Jurkat, Clone E6-1 (cell line): ENCODE measurements at places on chromosomes 4 and X.

DNA sequence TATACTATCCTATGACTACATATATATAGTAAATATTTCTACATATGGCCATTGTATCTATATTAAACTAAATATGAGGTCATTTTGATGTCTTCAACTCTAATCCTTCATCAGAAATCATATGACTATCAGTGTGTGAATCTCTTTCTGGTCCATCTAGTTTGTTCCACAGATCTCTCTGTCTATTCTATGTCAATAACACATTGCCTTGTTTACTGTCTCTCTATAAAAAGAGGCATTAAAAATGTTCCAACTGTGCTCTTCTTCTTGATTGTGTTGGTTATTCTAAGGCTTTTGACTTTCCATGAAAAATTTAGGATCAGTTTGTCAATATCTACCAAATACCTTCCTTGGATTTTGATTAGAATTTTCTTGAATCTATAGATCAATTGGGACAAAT, 338.3 kb upstream of the FSTL5 start:
- no peak for DNase-seq

- DNase-seq, result no peak
Observed at GRCh38 chrX:9471571-9471985, 6.7 kb downstream of the TBL1X start.

GRCh38 chr4:123060039-123060770, 137.8 kb upstream of the NUDT6 start:
- DNase-seq, result no peak

DNA sequence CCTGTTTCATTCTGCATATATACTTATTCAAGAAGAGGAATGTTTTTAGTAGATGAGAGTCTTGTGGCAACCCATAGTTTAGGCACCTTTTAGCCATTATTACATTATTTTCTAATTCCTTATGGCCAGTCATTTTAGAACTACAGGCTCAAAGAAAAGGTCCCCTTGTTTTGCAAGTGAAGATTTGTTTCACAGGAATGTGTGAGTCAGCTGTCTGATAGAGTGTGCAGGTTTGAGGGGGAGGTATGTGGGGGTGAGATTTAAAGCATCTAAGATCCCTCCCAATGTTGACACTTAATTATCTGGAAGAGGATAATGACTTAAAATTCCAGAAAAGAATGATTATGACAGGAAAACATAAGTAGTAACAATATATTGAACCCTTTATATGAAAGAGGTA, 495.6 kb downstream of the KCNIP4 start:
- no peak for DNase-seq

DNA sequence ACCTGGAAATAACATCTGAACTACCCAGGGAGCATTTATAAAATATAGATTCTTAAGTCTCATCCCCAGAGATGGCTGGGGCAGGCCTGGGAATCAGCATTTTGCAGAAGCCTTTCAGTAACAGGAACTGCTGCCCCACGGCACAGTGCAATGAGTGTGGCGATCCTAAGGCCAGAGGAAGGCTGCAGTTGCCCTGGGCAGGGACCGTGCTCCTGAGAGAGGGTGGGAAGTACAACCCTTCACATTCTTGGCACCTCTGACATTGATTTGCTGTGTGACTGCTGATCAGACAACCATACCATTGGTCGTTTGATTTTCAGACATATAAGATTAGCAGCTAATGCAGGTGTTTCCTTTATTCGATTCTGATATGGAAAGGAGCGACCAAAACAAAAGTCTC, 233.6 kb downstream of the STIM2 start:
- no peak for DNase-seq

GRCh38 chr4:150219841-150220240, 141.6 kb downstream of the DCLK2 start:
- DNase-seq, result no peak

DNA sequence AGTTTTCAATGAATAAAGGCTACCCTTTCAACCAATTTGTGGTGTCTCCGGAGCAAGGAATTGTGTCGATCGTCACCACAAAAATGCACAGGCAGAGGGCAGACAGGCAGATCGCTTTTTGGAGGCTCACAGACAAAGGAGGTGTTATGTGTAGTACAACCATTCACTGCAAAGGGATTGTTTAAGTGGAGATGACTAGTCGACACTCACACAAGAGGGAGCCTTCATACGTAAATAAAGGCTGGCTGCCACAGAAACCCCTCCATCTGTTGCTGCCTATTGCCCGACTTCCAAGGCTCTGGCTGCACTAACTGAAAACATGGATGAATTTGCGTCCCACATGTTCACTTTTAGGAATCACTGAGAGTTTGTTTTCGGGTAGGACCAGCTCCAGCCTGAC, 281.1 kb downstream of the NKX6-1 start:
- no peak for DNase-seq

- DNase-seq, result no peak
Observed at GRCh38 chrX:68304602-68305001, 128.7 kb downstream of the OPHN1 start.

- no peak for DNase-seq
Observed at GRCh38 chr4:155855897-155856296, 10.2 kb downstream of the ASIC5 start.

DNA sequence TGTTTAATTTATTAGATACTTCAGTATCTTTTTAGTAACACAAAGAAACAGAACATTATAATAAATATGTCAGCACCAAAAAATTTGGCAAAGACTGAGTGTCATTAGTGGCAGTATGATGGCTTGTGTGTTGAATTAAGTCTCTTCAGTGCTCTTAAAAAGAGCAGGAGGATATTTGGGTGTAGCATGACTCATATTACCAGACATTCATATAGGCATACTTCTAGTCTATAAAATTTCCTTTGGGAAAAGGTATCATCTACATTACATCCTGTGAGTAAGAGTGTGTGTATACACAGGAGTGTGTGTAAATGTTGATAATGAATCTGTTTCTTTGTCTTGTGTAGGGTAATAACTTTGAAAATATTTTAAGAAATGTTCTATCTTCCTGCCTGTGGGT, 135.7 kb downstream of the CNKSR2 start:
- no peak for DNase-seq

DNA sequence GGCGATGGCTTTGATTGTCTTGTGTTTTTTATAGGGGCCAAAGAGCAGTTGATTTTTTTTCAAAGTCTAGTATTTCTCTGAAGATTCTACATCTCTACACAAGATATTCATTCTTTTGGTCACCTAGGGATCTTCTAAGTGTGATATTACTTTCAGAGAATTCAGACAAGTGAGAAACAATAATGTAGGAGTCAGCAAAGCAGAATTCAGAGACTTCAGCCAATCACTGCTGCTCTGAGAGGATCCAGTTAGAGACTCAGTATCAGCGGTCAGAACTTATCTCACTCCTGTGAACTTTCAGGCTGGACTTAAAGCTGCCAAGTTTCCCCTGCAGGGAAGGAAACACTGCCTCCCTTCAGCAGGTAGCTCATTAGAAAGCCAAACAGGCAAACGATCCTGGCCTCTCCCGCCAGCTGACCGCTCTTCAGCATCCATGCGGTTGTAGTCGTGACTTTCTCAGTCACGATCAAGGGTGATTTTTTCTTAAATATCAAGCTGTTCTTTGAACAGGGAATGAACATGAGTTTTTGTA, 59.2 kb downstream of the NSUN7 start:
- DNase-seq, result no peak

- DNase-seq, result no peak
Observed at GRCh38 chrX:25158635-25159034, 142.9 kb upstream of the ARX start.

DNA sequence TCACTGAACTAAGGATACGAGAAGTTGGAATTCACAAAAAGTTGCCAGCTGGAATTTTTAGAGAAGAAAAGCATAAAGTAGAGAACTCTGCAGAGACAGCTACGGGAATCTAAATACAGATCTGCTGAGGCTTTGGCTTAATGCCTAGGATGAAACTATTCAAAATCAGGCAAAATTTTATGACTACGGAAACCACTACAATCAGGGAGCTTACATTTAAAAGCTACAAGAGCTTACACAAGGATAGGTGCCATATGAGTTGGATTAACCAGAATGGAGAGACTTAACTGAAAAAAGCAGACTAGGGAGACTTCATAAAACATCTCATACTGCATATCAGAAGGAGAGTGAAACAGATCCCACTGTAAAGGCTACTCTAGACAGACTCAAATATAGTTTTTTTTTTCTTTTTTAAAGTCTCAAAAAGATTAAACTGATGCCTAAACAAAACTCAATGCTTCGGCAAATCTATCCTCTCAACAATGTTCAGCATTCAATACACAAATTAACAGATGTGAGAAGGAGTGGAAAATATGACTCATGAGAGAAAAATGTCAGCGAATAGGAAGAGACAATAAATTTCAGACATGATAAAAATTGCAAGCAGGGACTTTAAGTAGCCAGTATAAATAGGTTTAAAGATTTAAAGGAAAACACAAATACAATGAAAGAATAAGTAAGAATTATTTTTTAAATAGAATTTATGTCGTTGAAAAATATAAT, 586.1 kb downstream of the FSTL5 start:
- no peak for DNase-seq

DNA sequence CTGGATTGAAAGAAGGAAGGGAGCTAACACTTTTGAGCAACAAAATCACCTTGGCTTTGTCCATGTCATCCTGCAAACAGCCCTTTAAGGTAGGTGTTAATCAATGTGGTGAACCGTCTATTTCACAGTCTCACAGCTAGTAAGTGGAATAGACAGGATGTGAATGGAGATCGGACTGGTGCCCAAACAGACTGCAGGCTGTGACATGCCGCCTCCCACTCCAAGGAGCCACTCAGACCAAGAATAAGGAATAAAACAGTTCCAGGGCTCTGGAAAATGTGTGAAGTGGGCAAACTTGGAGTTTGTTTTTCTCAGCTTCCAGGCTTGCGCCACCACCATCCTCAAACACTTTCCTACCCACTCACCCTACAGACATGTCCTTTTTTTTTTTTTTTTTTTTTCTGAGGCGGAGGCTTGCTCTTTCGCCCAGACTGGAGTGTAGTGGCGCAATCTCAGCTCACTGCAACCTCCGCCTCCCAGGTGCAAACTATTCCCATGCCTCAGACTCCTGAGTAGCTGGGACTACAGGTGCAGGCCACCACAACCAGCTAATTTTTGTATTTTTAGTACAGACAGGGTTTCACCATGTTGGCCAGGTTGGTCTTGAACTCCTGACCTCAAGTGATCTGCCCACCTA, 57.7 kb upstream of the SEC24B start:
- DNase-seq, result no peak

DNA sequence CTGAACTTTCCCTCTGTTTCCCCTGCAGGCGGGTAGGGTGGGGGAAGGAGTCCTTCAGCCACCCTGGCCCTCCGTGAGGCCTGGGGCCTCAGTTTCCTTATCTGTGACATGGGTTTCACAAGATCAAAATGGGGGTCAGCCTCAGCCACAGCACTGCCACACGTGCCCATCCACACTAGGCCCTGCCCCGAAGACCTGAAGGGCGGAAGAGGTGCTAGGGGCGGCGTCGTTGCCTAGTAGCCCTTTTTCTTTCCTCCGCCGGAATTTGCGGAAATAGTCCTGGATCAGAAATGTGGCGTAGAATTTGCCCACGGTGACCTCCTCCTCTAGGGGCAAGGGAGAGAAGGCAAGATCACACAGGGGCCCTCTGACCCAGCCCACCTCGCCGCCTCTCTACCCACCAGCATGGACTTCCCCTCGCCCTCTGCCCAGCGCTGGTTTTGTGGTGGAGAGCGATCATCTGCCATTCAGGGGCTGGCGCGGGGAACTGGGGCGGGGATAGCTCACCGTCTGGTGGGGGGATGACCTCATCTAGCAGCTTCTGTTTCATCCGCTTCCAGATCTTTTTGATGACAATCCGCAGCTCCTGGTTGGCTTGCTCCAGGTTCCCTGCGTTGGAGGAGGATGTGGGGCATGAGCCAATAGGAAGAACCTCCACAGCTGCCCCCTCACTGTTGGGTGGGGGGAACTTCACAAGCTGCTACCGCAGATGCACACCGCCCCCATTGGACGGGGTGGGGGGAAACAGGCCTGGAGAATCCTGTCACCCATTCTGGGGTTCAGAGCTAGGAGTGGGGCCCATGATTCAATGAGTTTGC, 9.7 kb upstream of the SYP start:
- DNase-seq, result no peak

- no peak for DNase-seq
Observed at GRCh38 chr4:68272860-68273259, 27.4 kb upstream of the TMPRSS11B start.

GRCh38 chr4:82439088-82439487, 8.7 kb downstream of the ENOPH1 start:
- DNase-seq, result no peak

DNA sequence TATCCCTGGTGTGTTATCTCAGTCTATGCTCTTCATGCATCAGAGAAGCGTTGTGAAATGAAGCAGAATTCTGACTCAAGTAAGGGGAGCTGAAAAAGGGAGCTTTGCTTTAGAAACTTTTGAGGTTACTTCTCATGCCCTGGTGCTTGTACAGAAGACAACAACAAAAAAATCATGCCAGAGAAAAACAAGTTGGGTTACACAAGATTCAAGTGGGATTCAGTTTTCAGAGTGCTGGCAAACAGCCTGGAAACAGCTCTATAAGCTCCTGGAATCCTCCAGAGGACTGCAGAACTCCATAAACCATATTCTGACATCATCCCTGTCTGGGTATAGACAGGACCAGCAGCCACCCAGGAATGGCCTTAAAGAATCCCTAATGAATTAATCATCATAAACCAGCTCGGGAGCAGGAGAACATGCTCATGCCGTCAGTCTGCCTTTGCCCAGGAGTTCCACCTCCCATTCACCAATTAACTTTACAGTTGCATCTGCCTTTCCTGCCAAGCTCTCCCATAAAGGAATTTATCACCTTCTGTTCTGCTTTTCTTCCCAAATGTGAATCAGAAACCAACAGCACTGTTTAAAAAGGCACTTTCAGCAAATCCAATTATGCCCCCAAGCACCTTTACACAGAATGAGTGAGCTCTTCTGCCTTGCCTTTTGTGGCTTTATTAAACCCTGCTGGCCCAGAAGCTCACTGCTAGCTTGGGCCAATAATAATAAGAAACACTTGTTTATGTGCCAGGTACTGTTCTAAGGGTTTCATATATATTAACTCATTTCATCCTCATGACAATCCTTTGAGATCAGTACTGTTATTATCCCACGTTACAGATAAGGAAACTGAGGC, 54.5 kb upstream of the FBXW7 start:
- DNase-seq, result no peak

DNA sequence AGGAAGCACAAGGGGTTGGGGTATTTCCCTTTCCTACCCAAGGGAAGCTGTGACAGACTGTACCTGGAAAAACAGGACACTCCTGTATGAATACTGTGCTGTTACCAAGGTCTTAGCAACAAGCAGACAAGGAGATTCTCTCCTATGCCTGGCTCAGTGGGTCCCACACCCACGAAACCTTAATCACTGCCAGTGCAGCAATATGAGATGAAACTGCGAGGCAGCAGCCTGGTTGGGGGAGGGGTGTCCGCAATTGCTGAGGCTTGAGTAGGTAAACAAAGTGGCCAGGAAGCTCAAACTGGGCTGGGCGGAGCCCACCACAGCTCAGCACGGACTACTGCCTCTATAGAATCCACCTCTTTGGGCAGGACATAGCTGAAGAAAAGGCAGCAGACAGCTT, 197.7 kb downstream of the INPP4B start:
- DNase-seq, result no peak

DNA sequence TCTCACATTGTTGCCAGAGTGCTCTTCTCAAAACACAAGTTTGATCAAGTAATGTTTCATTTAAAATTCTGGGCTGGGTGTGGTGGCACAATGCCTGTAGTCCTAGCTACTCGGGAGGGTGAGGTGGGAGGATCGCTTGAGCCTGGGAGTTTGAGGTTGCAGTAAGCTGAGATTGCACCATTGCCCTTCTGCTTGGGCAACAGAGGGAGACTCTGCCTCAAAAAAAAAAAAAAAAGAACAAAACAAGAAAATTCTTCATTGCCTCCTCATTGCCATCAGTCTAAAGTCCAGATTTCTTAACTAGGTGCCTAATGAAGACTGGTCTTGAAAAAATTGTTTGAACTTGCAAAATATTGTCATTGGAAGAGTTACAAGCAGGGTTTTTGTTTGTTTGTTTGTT, 120.1 kb downstream of the MFAP3L start:
- DNase-seq, result no peak
